ENCODE measurements at places on chromosomes 5 and 9. TPM values are rescaled to one million over a fixed set of nuclear protein-coding genes. Genes with fewer than 3 reads are reported as not detected.

GRCh38 chr9:90702441-90702955 lies 59.9 kb upstream of the DIRAS2 start:
- no peak for DNase-seq

DNA sequence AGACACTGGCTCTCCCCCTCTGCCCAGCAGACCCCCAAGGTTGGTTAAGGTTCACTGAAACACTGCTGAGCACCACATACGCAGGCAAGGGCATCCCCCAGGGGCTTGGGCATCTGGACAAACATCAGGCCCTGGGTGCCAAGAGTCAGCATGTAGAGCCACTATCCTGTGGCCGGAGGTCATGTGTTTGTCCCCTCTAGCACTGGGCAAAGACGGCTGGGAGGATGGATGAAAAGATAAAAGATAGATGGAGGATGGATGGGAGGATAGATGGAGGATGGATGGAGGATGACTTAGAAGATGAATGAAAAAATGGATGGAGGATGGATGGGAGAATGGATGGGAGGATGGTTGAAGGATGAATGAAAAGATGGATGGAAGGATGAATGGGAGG lies 216.8 kb upstream of the IER5L start:
- no peak for DNase-seq

GRCh38 chr5:61866930-61867329 lies 439.1 kb upstream of the KIF2A start:
- DNase-seq: no peak

- DNase-seq: no peak
Observed at GRCh38 chr5:32446630-32447029, 2.1 kb upstream of the ZFR start.

- no peak for DNase-seq
Observed at GRCh38 chr9:121840838-121841760, 189.7 kb downstream of the DAB2IP start.

GRCh38 chr5:71601222-71602026 lies 14.3 kb downstream of the MCCC2 start:
- no peak for DNase-seq

The SLCO6A1 gene
- not detected for total RNA-seq

DNA sequence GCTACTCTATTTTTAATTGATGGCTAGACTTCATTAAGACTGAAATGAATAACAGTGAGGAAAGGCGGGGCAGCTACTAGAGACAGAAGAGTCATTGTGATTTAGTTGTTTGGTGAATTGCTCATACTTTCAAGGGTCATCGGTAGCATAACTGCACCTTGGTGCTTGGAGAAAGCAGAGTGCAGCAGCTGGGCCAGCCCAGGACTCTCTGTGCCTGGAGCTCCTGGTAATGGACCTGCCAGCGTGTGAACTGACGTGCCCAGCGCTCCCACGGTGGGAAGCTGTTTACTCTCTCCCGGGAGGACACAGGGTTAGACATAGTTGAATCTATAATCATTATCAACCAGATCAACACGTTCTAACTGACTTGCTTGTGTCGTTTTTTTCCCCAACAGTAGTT lies 42.9 kb downstream of the LURAP1L start:
- no peak for DNase-seq

- DNase-seq: no peak
Observed at GRCh38 chr5:112064271-112064701, 307.3 kb upstream of the NREP start.
